Hematopoietic multipotent progenitor cell treated with erythropoietin and hydrocortisone succinate and interleukin-3 and kit ligand, for 6 days (in vitro differentiated cells): ENCODE measurements at places on chromosomes 5 and 9.

GRCh38 chr5:172093559-172093958 is 87.1 kb upstream of the FBXW11 start:
- no peak for DNase-seq

GRCh38 chr9:79353856-79354520 is 217.8 kb upstream of the TLE4 start:
- no peak for DNase-seq

DNA sequence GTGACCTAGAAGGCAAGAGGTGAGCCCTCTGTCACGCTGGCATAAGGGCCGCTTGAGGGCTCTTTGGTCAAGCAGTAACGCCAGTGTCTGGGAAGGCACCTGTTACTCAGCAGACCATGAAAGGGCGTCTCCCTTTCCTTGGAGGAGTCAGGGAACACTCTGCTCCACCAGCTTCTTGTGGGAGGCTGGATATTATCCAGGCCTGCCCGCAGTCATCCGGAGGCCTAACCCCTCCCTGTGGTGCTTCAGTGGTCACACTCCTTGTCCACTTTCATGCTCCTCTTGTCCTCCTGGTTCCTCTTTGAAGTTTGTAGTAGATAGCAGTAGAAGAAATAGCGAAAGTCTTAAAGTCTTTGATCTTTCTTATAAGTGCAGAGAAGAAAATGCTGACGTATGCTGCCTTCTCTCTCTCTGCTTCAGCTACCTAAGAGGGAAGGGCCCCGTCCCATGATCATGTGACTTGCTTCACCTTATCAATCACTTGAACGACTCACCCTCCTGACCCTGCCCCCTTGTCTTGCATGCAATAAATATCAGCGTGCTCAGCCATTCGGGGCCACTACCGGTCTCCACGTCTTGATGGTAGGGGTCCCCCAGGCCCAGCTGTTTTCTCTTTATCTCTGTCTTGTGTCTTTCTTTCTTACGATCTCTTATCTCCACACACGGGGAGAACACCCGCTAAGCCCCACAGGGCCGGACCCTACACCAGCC is 16.7 kb upstream of the SCGB3A1 start:
- peak; percentile 38 for DNase-seq

DNA sequence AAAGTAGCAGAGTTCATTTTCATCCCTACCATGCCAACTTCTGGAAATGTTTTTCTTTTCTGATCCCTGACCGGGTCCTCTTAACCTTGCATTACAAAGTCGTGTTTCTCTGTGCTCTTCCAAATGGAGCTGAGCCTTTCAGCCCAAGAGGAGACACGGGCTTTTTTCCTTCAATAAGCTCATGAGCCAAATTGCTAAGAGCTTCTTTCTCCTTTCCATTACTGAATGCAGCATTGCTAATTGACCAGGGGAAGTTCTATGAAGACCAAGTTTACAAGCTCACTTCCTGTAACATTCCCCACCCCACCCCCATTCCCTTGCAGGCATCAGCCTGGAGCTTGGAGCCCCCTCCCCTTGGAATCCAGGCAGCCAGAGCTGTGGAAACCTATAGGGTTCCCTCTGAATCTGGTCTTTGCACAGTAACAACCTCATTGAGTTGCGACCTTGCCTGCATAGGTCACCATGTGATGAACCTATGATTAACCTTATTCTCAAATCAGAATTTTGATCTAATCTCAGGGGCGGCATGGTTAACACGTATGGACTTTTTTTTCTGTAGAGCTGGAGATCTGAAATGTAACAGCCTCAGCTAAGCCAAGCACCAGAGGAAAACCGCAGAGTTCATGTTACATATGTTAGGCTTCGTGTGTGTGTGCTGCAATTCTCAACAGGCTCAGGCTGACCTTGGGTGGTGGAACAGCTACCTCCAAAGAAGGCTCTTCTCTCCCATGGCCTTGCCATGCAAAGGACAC is 395.7 kb upstream of the ZNF462 start:
- DNase-seq: no peak

DNA sequence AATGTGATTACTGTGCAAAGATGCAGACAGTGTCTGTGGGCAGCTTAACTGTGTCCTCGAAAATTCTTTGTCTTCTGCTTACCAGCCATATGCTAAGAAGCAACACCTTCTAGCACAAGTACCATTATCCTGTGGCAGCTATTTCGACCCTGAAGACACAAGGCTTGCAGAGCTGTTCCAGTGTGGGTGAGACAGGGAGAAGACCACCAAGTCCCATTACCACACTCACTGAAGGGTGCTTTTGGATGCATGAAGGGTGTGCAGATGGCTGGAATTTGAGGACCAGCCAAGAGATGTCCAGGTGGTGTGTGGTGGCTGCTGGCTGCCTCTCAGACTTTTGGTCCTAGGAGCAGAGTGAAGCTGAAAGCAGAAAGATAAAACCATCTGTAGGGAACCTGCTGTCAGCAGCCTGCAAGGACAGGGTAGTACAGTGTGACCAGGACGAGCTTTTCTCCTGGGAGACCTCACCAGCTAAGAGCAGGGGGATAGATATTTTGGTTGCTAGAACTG is 161.8 kb downstream of the ICE1 start:
- no peak for DNase-seq

GRCh38 chr9:121210536-121210935 is 8.9 kb upstream of the RAB14 start:
- no peak for DNase-seq

- DNase-seq: no peak
Observed at GRCh38 chr5:98793223-98793622, 19.8 kb downstream of the RGMB start.

GRCh38 chr9:138071292-138071691 is 193.7 kb downstream of the CACNA1B start:
- DNase-seq: no peak

DNA sequence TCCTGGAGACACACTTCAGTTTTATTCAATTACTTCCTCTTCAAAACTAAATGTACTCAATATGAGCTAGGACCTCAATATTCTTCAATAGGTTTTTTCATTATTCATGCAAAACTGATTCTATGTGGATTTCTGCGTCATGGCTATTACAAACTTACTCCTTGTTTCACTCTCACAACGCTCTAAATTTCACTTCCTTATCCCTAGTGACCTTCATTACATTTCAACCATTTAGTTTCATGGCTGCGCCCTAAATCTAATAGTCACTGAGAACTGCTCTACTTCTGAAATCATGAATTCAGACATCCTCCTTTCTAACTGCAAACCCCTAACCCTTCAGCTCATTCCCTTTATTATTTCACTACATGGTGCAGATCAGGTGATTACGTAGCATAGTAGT is 93.9 kb downstream of the SLC25A46 start:
- DNase-seq: no peak
